Mammary microvascular endothelial cell (primary cell): ENCODE measurements at places on chromosomes 3 and 15. TPM values are rescaled to one million over a fixed set of nuclear protein-coding genes. Genes with fewer than 3 reads are reported as not detected.

MRPS11 gene
- total RNA-seq, result 54.6 and 61.2 TPM in 2 replicates

CD86 gene
- total RNA-seq, result not detected in 2 replicates

GOLGA8T gene
- total RNA-seq, result not detected in 2 replicates

CHRM5 gene
- not detected in 2 replicates for total RNA-seq

SLC38A3 gene
- total RNA-seq, result 0.20 TPM in 1 of 2 replicates, not detected in the other

TMEM41A gene
- total RNA-seq, result 8.8 and 11.9 TPM in 2 replicates
